Posterior vena cava (tissue), 2 donors: ENCODE measurements at places on chromosomes 13 and 19.

GRCh38 chr13:29785978-29786377, 64.4 kb downstream of the UBL3 start:
- no peak for DNase-seq

GRCh38 chr19:30022659-30023058, 80.6 kb downstream of the URI1 start:
- DNase-seq, result no peak

GRCh38 chr13:47594833-47595232, 406.2 kb downstream of the SUCLA2 start:
- DNase-seq, result no peak

- DNase-seq, result no peak
Measured at GRCh38 chr13:105982219-105982930, 553.1 kb downstream of the EFNB2 start.

GRCh38 chr19:4678881-4679790, 9.0 kb upstream of the MYDGF start:
- no peak for DNase-seq

DNA sequence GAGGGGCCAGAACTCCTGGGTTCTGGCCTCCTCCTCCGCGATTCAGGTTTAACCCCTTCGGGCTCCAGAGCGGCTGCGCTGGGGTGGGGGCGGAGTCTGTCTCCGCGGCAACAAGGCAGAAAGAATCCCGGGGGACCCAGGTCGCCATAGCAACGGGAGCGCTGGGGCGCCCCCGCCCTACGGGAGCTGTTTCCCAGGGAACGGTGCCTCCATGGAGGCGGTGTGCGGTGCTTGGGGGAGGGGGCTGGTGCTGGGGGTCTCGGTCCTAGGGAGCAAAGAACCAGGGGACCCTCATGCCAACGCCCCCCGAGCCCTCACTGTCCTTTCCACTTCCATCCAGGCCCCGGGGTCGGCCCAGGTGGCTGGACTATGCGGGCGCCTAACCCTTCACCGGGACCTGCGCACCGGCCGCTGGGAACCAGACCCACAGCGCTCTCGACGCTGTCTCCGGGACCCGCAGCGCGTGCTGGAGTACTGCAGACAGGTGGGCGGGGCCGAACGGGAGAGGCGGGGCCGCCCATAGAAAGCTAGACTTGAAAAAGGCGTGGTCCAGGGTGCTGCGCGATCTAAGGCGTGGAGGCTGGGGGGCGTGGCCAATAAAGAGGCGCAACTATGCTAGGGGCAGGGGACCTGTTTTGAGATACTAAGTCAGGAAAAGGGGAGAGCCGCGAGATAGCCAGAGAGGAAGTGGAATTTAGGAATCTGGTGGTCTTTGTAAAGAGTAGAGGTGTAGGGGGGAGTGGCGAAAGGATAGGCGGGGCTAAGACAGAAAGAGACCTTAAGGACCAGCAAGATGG, 1.2 kb downstream of the APLP1 start:
- peak; percentile 89 for DNase-seq

- DNase-seq, result no peak
Measured at GRCh38 chr19:58368561-58369360, 6.2 kb upstream of the ZNF497 start.

DNA sequence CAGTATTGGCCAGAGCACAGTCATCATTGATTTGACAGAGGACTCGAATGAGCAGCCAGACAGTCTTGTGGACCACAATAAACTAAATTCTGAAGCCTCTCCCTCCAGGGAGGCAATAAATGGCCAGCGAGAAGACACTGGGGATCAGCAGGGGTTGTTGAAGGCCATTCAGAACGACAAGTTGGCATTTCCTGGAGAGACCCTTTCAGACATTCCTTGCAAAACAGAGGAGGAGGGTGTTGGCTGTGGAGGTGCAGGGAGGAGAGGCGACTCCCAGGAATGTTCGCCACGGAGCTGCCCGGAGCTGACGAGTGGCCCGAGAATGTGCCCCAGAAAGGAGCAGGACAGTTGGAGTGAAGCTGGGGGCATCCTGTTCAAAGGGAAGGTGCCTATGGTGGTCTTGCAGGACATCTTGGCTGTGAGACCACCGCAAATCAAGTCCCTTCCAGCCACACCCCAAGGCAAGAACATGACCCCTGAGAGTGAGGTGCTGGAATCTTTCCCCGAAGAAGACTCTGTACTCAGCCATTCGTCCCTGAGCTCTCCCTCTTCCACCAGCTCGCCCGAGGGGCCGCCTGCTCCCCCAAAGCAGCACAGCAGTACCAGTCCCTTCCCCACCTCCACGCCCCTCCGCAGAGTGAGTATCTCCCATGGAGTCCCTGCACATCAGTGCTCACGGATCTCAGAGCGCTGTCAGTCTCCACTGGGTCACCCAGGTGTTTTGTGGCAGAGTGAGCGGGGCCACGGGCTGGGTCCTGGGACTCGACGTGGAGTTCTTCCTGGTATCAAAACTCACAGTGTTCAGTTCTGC, 6.9 kb downstream of the CHAF1A start:
- DNase-seq, result no peak

GRCh38 chr13:100106705-100107104, 17.8 kb downstream of the PCCA start:
- no peak for DNase-seq

DNA sequence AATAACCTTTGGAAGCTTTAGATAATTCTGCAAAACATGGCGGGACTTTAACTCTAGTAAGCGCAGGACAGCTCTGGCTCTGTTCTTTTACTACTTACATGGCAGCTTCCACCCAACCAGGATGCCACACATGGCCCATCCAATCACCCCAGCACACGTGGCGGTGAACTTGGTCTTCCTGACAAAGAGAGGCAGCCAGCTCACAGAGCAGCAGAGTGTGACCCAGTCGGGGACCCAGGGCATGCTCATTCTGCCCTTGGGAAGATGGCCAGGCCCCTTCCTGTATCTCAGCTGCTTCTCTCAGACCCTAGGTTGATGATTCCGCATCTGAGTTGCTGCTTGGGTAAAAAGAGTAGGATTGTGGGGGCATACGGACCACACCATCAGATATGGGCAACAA, 172.1 kb downstream of the USP12 start:
- DNase-seq, result peak; percentile 50

DNA sequence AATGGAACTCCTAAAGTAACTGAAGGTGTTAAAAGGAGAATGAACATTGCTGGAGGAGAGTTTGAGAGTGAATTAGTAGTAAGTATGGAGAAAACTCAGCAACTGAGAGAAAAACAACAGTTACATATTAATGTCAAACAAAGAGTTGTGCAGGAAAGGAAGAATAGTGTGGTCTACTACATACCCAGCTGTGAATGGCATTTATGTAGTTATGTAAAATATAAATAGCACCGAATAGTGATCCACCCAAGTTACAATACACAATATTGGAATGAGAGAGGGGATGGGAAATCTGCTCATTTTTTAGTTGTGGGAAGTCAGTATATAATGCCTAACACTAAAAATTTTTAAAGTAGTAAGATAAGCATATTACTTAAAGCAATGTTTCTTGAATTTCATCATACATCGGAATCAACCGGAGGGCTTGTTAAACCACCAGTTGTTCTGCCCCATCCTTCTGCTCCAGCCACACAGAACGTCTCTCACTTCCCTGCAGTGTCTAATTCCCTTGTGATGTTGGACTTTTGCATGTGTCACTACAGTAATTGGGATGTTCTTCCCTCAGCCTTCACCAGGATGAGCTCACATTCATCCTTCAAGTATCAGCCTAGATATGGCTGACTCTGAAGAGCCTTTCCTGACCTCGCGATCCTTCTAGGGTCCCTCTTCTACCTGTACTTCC, 11.5 kb downstream of the CCDC70 start:
- DNase-seq, result no peak

GRCh38 chr13:49410006-49410405, 33.9 kb downstream of the CAB39L start:
- DNase-seq, result no peak

DNA sequence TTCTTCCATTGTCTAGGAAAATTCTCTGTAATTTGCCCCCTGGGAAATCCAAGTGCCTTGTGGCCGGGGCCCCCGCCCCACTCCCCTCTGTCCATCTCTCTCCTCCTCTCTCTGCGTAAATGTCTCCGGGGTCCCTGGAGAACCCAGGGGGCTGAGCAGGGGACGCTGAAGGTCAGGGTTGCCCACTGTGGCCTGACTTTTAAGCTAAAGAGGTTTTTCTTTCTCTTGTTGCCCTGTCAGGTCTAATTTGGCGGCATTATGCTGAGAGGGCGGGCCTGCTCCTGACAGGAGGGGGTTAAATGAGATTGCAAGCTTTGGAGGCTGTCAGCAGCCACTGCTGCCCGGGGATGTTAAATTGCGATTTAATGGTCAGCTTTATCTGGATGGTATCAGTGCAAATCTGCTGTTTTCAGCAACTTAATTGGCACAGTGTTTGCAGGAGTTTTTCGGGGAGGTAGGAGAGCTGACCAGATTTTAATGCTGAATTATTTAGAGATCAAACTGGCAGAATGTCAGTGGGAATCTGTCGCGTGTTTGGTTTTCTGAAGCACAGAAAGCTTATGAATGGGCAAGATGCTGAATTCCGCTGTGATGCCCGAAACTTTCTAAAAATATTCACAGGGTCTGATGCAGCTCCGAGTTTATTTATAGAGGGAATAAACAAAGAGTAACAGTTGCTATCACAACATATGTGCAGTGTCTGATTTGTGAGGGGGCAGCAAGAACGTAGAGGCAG, 93.2 kb upstream of the SOX1 start:
- DNase-seq, result no peak

- peak; percentile 52 for DNase-seq
Measured at GRCh38 chr13:111937777-111938311, 129.1 kb upstream of the SOX1 start.

GRCh38 chr19:18481505-18482222, 40.2 kb downstream of the ELL start:
- no peak for DNase-seq

- DNase-seq, result no peak
Measured at GRCh38 chr13:83907196-83907989, 25.1 kb upstream of the SLITRK1 start.
